ENCODE measurements at places on chromosomes 3 and 15. TPM values are rescaled to one million over a fixed set of nuclear protein-coding genes. Genes with fewer than 3 reads are reported as not detected.

DNA sequence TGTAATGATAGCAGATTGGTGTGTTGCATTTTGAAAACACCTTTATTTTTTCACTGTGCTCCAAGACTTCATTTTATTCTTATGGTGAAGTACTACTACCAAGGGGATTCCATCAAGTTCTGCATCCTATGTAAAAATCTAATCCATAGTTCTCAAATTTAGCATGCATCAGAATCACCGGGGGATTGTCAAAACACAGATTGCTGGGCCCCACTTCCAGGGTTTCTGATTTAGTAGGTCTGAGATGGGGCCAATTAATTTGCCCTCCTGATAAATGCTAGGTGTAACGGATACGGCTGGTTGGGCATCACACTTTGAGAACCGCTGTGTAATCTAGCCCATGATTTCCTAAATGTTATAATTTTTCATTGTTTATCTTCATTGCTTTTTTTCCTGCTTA, 692 bp downstream of the ZWILCH start:
- no peak for DNase-seq

GRCh38 chr15:68440136-68440535, 8.2 kb upstream of the ITGA11 start:
- peak; percentile 26 for DNase-seq

- DNase-seq: no peak
Measured at GRCh38 chr3:177131927-177132636, 65.2 kb downstream of the TBL1XR1 start.

DNA sequence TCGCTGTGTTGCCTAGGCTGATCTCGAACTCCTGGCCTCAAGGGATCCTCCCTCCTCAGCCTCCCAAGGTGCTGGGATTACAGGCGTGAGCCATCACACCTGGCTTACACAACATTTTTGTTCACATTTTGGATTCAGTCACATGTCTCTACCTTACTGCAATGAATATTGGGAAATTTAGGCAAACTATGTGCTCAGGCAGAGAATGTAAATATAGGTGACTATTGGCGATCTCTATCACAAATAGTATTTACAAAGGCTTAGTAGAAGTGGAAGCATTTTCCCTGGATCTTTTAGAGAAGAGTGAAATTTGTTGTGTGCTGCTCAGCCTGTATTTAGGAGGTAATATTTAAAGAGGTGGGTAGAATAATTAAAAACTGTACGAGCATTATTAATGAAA, 20.7 kb downstream of the SCAANT1 start:
- no peak for DNase-seq

- no peak for DNase-seq
Measured at GRCh38 chr3:144638009-144638408, 666.4 kb downstream of the DIPK2A start.

DNA sequence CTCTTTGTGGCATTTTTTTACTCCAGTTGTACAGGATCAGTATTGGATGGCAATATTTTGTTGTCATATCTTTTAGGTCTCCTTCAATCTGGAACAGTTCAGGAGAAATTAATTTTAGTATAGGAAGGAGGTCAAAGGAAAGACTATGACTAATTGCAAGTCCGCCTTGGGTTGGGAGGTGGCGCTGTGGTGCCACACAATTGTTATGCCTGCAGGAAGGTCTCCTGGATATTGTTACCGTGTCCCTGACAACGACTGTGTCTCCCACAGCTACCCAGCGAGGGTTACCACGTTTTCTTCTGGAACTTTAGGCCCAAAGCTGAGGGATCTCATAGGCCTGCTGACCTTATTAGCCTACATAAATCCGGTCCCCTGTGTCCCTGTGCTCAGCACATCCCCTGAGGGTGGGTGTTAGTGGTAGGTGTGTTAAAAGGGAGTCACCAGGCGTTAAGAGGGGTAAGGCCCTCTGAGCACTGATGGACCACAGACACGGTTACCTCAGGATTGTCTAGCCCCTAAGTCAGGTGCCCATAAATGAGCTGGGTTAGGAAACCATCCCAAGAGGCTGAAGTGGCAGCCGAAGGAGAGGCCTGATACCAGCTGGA, 31.5 kb downstream of the KCNAB1 start:
- peak; percentile 69 for DNase-seq

GRCh38 chr3:117734496-117734895, 1024.9 kb downstream of the TUSC7 start:
- no peak for DNase-seq

DNA sequence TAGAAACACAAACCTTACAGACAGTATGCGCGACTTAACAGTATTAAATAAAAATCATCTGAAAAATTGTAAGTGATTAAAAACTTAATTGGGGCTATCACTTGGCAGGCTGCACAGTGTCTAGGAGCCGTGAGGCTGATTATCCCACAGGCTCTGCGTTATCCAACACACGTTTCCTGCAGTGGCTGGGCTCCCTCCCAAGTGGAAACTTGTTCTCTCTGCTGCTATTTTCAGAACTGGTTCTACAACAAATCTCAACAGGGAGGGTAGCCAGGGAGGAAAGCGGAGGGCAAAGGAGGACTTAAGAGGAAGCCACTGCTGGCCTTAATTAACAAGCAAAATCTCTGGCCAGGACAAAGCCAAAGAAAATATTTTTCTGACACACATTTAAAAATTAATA, 555.2 kb downstream of the MAGI1 start:
- DNase-seq: peak; percentile 79

GRCh38 chr3:114484919-114485318, 191.1 kb downstream of the TIGIT start:
- DNase-seq: no peak

DNA sequence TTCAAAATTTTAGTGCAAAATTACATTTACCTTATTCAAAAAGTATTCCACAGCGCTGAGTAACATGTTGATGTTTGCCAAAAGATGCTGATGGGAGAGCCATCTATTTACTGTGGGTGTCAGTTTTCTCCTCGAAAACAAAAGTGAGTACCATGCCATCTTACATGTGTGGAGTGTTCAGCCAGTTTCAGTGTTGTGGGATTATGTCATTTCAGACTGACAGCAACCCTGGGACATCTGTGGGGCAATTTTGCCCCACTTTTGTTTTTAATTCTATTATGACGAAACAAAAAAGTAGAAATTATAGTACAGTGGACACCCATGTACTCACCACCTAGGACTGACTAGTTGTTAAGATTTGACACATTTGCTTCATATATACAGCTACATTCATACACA, 19.6 kb downstream of the SLCO3A1 start:
- no peak for DNase-seq

DNA sequence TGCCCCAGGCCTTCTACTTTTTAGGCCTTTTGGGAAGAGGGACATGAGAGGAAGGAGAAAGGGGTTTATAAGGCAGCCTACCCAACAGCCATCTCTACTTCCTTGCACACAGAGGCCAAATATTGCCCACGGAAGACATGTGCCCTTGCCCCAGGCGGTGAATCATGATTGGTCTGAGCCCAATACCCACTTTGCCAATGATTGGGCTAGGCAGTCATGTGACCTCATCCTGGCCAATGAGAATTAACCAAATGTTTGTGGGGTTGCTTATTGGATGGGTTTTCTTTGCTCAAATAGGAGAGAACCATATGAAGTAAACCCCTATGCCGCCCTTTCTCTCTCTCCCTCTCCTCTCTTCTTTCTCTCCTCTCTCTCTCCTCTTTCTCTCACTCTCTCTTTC, 42.2 kb upstream of the ATP1B3 start:
- DNase-seq: no peak

GRCh38 chr15:75671730-75672602, 24.3 kb downstream of the SNX33 start:
- no peak for DNase-seq

- no peak for DNase-seq
Measured at GRCh38 chr15:92938387-92938786, 38.3 kb downstream of the CHD2 start.

DNA sequence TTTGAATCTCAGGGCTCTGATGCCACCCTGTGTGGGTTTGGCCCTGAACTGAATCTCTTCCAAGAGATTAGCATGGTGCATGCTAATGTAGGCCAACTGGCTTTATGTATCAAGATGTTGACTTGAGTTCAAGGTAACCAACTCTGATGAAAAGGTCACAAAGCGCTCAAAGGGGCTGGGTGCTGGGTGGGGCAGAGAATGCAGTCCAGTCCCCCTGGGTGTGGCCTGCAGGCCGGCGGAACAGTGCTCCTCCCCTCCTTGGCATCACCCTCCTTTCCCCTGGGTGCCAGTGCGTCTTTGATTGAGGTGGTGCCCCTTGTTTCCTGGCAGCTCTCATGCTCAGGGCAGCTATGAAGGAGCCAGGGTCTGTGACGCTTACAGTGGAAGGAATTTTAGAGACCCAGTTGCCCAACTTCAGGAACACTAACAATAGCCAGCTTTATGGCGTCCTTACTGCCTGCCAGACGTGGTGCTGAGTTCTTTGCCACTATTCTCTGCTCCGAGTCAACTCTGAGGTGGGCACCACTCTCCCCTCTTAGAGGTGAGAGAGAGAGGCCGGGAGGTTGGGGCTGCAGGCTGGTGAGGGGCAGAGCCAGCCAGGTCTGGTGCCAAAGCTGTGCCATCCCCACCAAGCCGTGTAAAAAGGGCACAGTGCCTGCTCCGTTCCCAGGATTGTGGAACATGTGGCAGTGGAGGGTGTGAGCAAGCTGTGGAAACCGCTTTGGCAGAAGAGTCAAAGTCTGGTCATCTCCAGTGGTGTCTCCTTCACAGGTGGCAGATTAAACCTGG, 9.8 kb downstream of the SYNM start:
- DNase-seq: no peak

DNA sequence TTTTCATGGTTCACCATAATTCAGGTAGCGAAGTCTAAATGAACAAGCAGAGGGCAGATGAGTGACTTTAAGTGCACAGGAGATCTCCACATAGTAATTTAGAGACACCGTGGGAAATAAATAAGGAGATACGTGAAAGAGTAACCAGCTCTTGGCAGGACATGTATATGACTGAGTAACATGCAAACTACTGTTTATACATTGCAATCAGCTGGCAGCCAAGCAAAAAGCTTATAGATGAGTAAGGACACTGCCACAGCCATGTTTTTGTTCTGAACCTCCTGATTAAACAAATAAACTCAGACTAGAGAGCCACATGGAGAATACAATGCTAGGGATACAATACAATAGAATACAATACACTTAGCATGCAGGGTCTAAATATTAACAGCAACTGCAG, 252.4 kb downstream of the FHIT start:
- DNase-seq: no peak

GRCh38 chr3:133888726-133889340, 6.8 kb downstream of the RAB6B start:
- DNase-seq: no peak

GRCh38 chr3:196311-197148, at the start of gene CHL1:
TSS of gene CHL1 (plus strand) at chr3:196763. CDS start at chr3:319777, 123,014 bp downstream.
- DNase-seq: no peak

DNA sequence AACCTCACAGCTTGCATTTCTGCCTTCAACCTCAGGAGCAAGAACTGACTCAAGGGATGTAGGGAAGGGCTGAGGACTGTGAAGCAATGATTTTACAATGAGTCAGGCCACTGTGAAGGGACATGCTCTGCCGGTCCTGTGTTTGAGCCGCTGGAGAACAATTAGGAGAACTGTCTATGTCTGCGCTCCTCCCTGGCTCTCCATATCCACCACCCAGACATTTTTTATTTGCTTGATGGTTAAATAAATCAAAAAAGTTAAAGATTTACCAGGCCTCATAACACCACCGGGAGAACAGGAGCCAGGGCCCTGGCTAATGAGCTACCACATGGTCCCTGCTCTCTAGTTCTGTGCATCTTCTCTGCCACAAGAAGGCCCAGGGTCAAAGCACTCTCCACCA, 29.6 kb downstream of the SEC61A1 start:
- DNase-seq: no peak

GRCh38 chr15:47726399-47726823, 9.1 kb downstream of the SEMA6D start:
- DNase-seq: no peak

GRCh38 chr3:106392915-106393314, 524.1 kb upstream of the CBLB start:
- no peak for DNase-seq

DNA sequence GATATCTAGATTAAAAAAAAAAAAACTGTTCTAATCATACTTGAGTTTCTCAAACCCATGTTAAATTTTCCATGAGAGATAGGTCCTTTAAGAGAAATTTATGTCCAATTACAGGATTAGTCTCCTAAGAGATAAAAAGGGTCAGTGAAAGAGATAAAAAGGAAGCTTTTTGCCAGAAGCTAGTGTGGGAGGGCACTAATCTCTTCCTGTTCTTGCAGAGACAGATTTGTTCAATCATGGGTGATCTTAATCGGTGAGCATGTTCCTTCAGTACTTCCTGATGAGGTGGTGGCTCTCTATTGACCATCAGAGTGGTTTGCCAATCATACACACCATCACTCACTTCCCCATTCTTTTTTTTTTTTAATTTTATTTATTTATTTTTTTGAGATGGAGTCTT, 16.9 kb upstream of the LPP start:
- no peak for DNase-seq

DNA sequence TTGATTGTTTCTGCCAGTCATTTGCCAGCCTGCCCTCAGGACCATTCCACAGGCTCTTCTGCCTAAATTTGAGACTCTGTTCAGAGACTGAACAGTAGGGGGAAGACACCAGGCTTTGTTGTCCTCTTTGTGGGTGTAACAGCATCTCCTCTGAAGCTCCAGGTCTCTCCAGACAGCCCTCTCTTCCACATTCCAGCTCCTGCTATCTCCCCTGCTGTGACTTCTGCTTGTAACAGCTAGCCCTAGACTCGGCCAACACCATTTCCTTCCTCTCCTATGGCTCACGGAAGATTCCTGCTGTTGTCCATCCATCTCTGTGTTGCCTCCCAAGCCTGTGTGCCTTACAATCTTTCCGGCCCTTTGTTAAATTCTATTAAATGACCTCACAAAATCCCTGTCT, 40.2 kb downstream of the SUCLG2 start:
- DNase-seq: no peak

DNA sequence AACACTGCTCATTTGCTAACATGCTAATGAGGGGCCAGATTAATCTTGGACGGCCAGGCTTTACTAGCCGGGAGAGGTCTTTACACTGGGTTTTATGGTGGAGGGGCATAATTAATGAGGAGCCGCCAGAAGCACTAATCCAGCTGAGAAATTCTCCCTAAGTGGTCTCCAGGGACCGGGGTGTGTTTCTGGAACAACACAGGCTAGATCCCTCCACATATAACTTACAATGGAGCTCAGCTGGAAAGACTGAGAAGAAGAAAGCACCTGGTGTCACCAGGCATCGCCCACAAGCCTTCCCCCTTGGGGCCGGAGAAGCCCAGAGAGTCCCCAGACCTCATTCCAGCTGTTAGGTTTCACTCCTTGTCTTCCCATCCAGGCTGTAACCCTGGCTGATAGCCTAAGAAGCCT, 127.5 kb downstream of the MEGF11 start:
- no peak for DNase-seq

The PODXL2 gene
- 15.9 TPM for total RNA-seq

The KNL1 gene
- total RNA-seq: 1.2 TPM

The LRTM1 gene
- not detected for total RNA-seq

The GOLGA6L9 gene
- total RNA-seq: 7.9 TPM

The PP2D1 gene
- not detected for total RNA-seq

The ATP13A5 gene
- total RNA-seq: not detected

The GRM7 gene
- 0.86 TPM for total RNA-seq

The SLCO2A1 gene
- 89.1 TPM for total RNA-seq

The HTR3E gene
- total RNA-seq: not detected

The IGSF10 gene
- total RNA-seq: 3.3 TPM

The PAK6 gene
- total RNA-seq: 29.5 TPM

The XIRP1 gene
- total RNA-seq: 0.13 TPM
